Endodermal cell (in vitro differentiated cells): ENCODE measurements at places on chromosomes 11 and 22.

DNA sequence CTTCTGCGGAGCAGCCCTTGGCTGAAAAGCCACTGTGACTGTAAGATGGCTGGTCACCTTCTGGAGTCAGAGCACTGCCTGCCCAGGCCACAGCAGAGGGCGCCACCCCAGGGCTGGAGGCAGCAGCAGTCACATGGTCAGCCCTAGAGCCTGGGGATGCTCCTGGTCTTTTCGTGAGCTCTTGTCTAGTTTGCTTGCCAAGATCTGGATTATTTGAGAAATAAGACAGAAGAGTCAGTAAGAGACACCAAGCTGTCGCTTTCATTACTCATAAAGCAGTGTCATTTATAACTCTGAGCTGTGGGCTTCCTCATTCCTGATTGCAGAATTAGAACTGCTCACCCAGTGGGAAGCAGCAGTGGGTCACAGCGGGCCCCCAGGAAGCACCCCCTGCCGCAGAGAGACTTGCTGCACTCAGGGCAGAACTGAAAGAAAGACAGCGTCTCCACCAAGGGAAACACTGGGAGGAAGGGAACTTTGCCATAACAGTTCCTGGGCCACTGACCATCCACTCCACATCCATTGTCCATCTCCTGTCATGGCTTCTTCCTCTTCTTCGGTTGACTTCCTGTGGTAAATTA is 56.7 kb downstream of the PPP6R2 start:
- DNase-seq: peak; percentile 90

GRCh38 chr11:108343714-108344113 is 120.8 kb downstream of the ATM start:
- DNase-seq: no peak

GRCh38 chr11:105821372-105821771 is 200.7 kb downstream of the MSANTD4 start:
- peak; percentile 67 for DNase-seq

- no peak for DNase-seq
Observed at GRCh38 chr11:84310268-84310667, 1024.1 kb upstream of the CCDC90B start.

DNA sequence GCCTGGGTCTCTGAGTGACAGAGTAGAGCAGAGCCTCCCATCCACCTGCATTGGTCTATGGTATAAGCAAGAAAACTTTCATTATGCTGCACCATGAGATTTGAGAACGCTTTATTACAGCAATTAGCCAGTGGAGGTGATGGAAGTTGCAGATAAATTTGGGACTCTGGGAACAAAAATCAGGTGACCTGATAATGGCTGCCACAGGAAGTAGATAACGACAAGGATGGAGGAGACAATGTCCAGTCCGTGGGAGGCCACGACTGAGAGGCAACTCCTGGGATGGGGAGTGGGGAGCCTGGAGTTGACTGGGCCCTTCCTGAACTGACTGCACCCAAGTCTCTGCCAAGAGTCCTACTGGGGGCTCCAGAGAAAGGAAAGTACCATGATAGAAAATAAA is 4.7 kb downstream of the MRGPRD start:
- DNase-seq: no peak

- DNase-seq: no peak
Observed at GRCh38 chr22:24076091-24076867, 65.2 kb downstream of the CABIN1 start.

DNA sequence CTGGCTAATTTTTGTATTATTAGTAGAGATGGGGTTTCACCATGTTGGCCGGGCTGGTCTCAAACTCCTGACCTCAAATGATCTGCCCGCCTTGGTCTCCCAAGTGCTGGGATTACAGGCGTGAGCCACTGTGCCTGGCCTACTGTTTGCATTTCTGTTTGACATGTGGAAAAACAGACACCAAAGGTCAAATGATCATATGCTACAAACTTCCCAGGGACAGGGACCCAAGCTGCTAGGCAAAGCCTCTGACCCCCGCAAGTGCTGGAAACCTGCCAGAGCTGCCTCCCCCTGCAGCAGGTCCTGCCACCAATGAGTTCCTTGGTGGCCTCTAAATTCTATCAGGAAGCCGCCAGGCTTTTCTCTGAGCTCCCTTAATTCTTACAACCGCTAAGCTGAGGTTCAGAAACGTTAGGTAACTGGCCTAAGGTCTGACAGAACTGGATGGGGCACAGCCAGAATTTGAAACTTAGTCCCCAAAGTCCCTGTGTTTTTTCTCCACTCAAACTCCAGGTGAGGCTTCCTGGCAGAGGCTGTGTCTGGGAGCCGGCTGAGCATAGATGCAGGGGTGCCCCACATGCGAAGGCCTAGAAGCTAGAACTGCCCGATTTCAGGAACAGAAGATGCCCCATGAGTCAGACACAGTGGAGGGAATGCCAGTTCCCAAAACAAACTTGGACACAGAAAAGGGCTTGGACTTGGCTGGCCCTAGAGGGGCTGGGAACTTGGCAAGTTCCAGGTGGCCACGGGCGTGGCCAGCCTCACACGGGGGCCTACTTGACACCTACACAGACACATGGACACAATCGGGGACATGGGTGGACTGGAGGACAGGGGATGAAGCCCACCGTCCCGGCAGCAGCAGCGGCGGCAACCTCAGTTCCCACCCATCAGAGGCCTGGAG is 7.4 kb downstream of the CSNK1E start:
- no peak for DNase-seq

GRCh38 chr11:69493931-69494821 is 12.7 kb downstream of the LINC01488 start:
- no peak for DNase-seq

DNA sequence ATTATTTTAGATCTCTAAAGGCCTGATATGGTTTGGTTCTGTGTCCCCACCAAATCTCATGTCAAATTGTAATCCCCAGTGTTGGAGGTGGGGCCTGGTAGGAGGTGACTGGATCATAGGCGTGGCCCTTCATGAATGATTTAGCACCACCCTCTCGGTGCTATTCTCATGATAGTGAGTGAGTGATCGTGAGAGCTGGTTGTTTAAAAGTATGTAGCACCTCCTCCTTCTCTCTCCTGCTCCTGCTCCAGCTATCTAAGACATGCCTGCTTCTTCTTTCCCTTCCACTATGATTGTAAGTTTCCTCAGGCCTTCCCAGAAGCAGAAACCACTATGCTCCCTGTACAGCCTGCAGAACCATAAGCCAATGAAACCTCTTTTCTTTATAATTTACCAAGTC is 114.1 kb downstream of the SERGEF start:
- DNase-seq: peak; percentile 79

DNA sequence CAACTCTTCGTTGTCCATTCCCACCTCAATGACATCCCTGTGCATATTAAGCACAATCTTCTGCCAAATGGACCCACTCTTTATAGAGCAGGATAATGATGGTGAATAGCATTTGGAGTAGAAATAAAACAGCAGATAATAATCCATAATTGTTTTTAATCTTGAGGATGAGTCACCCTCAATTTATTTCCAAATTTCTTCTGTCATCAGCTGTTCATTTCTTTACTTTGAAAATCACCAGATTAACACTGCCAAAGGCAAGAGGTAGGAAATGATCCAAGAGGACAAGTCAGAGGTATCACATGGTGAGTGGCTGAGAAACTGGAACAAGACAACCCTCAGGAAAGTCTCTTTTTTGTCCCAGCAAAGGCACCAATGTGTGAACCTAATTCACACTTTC is 7.3 kb upstream of the AMBRA1 start:
- DNase-seq: no peak

- no peak for DNase-seq
Observed at GRCh38 chr11:12241971-12242672, 131.7 kb downstream of the MICAL2 start.

DNA sequence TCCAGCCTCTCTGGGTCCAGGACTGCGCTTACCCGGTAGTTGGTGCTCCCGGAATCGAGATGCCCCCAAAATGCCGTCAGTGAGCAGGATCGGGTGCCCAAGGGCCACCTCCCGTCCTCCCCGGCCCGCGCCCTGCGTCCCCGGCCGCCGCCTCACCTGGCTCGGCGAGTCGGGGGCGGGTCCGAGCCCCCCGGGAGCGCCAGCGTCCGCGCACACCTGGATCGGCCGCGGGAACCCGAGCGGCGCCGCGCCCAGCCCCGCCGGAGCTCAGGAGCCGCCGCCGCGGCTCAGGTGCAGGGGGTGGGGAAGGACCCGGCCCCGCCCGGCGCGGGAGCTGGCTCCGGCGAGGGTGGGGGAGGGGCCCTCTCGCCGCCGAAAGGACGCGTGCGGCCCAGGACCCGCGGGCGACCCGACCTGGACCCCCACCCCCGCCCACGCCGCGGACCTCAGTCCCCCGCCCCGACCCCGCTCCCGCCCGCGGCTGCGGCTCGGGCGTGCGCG is at the start of gene SHANK2:
SHANK2 (minus strand) TSS at position 309 of the 501 bp plus-strand sequence. CDS start 105,251 bp downstream, outside the sequence.
- DNase-seq: peak; percentile 81

DNA sequence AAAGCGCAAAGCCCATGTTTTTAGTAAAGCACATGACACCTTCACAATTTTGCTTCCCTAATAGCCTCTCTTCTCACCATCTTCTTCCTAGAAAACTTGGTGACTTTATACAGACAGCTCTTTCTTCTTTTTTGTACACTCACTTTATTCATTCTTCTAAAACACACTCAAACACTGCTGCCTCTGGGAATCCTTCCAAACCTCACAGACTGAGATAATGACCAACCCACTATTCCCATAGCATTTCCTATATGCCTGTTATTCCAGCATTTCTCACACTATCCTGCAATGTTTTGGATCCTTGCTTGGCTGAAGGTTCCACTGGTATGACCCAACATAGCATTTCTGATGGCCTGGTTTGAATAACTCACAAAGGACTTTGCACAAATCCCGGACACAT is 442.1 kb upstream of the CCDC90B start:
- DNase-seq: no peak

GRCh38 chr11:3222003-3222855 is 3.6 kb upstream of the MRGPRG start:
- DNase-seq: no peak

DNA sequence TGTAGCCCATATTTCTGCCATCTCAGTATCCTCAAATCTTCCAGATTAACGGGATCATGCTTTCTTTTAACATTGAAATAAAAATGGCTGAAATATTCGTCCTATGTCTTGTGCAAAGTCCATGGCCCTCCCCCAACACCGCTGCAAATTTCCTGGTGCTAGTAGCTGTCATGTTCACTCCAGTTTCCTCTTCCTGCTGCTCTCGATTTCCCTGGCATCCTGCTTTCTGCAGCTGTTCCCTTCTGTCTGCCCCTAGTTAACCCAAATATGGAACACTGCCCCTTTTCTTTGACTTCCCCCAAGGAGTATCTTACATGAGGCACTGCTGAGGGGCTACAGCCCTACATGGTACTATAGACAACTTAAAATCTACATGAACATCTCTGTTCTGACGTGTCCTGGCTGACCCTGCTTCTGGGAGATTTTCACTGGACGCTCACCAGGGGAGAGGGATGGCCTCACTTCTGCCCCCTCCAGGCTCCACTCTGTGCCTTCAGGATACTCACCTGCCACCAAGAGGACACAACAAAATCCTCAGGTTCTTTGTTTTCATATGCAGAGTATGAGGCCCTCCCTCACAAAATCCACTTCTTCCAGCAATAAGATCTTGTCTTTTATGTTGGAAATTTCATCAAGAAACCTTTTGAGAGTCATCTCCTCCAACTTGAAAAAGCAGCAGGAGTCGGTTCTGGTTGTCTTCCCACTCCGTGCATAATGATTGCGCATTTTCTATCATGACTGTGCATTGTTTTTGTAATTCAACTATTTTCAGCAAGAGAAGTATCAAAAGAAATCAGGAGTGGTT is 29.5 kb upstream of the SCUBE2 start:
- DNase-seq: peak; percentile 89

GRCh38 chr11:18611196-18611595 is 11.6 kb downstream of the MISFA start:
- no peak for DNase-seq

DNA sequence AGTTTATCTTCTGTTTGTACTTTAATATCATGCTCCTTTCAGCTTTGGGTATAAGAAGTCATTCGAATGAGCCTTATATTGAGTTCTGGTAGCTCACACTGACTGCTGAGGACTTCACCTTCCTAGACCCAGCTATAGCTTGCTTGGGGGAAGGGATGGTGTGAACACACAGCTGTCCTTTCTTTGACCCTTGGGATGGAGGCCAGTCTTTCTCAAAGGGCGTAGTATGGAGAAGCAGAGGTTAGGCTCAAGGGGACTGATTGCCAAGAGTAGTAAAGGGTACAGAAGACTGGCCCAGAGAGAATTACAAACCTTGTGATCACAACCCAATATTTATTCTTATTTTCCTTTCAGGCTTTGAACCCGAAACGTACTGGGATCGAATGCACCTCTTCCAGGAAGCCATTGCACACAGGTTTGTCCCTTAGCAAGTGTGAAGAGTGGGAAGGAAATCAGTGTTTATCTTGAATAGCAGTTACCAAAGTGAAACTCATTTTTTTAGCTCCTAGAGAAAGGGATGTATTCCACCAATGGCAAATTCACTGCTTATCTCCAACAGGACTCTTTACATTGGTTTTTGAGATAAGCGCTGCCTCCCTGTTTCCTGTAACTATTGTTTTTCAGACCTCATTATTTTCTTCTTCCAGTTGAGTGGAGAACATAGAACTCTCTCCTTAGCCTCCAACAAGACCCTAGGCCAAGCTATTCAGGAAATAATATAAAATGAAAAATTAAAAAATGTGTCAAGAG is 42.8 kb upstream of the YWHAH start:
- no peak for DNase-seq

GRCh38 chr11:75341612-75342011 is 9.8 kb downstream of the ARRB1 start:
- no peak for DNase-seq

- no peak for DNase-seq
Observed at GRCh38 chr11:56706486-56706885, 7.6 kb downstream of the OR9G1 start.

- DNase-seq: no peak
Observed at GRCh38 chr11:113384551-113384950, 3.0 kb upstream of the ANKK1 start.

DNA sequence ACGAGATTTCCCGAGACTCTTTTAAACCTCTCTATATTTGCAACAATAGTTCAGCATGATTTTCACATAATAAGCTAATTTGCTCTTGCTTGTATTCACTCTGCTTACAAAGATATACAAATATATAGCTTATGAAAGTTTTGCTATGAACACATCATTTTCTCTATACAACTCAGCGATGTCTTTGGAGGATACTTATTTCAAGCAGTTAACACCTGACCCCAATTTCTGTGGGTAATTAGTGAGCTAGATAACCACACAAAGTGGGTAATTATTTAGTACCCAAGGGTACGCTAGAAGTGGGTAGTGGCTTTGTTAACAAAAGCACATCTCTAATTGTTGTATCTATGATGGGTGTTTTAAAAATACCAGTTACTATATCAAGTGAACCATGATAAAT is 12.3 kb downstream of the BLID start:
- no peak for DNase-seq

DNA sequence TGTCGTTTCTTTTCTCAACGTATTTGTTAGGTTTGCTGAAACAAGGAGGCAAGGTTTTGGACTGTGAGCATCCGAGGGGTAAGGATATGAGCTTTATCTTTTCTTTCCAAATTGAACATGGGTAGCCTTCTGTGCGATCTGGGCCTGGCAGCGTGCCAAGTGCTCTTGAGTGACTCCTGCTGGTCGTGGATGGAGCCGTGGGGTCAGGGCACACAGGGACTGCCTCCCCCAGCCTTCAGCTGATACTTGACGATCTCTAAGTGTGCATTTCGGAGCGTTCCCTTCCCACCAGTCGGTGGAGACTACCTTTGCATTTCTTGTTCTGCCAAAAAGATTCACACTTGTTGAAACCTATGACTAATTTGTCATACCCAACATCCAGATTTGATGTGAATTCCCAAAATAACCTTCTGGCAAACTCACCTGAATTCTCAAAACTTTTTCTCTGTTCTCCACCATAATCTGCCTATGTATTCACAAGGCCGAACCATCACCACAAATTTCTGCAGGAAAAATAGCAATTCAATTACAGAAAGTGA is 40.1 kb upstream of the CLMP start:
- peak; percentile 89 for DNase-seq

- no peak for DNase-seq
Observed at GRCh38 chr22:48226026-48227013, 1463.9 kb downstream of the TBC1D22A start.
